Ecto neural progenitor cell (in vitro differentiated cells): ENCODE measurements at places on chromosomes 5 and 9.

- DNase-seq, result no peak
These were observed 62.1 kb downstream of the ZSWIM6 start for GRCh38 chr5:61394078-61394704.

- no peak for DNase-seq
These were observed 6.8 kb downstream of the UBE2R2 start for GRCh38 chr9:33823801-33824200.

GRCh38 chr5:181166812-181167733 lies 19.7 kb downstream of the OR2V2 start:
- no peak for DNase-seq

DNA sequence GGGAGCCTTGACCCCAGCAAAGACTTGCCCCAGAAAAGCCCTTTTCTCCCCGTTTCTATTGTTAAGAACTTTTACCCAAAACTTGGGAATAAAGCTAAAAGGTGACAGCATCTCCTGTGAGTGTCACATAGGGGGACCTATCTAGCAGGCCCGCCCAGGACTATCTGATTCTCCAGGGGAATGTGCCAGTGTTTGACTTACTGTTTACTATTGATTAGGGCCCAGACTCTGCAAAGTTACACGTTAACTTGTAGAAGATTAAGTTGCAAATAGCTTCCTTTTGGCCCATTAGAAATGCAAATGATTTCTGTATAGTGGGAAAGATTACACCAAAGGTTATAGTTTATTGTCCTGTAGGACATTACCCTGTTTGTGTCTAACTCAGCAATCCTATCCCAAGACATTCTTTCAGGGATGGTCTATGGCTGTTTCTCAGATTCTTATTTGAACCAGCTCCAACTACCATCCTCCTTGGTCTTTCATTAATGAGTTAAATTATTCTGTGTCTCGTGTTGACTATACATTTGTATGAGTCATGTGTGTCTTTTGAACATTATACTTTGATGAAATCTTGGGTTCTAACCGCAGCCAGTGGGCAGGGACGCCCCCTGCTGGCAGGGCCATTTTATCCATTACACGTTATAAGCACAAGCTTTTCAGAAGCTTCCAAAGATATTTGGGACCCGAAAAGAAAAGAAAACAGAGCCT lies 60.7 kb downstream of the HRH2 start:
- no peak for DNase-seq

DNA sequence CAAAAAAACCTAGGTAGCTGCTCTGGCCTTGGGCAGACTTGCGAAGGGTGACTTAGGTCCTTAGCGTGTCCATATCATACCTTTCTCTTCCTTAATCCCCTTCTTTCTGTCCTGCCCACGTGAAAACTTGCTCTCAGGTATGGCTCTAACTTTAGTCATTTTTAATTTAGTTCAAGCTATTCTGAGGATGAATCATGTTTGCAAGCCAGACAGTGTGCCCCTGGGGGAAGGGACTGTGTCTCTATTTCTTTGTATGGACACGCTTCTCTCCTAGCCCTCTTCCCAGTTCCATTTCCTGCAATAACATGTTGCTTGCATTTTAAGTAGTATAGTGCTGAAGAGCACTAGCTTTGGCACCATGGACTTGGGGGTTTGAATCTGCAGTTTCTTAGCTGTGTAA lies 120.6 kb downstream of the PTTG1 start:
- DNase-seq, result no peak

- no peak for DNase-seq
These were observed 181.3 kb upstream of the ELL2 start for GRCh38 chr5:96142786-96143434.

- no peak for DNase-seq
These were observed 10.2 kb downstream of the TJP2 start for GRCh38 chr9:69184266-69184665.

DNA sequence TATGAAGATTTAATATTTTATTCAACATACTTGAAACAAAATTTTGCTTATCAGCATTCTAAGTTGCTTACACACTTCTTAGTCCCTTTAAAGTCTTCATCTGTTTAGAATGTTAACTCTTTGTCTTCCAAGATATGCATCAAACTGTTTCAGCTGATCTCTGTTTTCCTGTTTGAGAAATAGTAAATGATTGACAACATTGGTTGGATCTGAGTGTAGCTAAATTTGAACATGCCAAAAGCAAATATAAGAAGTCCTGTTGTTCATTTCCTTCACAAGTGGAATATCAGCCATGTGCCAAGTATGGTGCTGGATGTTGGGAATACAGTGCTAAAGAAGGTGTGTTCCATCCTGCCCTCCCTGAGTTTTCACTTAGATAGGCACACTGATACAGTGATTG lies 430.4 kb downstream of the EBF1 start:
- DNase-seq, result no peak

DNA sequence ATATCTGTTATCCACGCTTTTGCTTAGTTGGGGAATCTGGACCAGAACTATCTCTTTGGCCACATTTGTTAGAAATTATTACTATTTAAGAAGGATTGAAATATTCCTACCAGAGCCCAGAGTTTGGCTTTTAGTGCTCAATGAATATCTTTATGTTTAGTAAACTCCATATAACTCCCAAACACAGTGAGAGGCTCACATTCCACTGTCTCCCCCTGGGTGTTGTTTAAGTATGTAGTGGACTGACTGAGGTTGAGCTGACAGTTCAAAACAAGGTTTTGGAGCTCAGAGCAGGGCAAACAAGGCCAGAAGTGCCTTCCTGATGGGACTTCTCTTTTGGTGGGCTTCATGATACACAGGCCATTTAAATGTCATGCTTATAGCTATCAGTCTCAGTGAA lies 216.0 kb downstream of the SMARCA2 start:
- no peak for DNase-seq

GRCh38 chr5:135999406-136000139 lies 29.2 kb upstream of the TGFBI start:
- no peak for DNase-seq

DNA sequence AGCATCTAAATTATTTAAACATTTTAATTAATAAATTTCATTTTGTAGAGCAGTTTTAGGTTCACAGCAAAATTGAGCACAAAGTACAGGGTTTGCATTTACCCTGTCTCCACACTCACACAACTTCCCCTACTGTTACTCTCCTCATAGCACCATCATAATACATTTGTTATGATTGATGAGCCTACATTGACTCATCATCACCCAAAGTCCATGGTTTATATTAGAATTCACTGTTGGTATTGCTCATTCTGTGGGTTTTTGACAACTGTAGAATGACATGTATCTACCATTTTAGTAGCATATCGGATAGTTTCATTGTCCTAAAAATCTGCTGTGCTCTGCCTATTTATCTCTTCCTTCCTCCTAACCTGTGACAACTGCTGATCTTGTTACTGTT lies 411.1 kb upstream of the MPDZ start:
- no peak for DNase-seq

GRCh38 chr9:116163293-116164055 lies 9.9 kb downstream of the PAPPA start:
- DNase-seq, result no peak

DNA sequence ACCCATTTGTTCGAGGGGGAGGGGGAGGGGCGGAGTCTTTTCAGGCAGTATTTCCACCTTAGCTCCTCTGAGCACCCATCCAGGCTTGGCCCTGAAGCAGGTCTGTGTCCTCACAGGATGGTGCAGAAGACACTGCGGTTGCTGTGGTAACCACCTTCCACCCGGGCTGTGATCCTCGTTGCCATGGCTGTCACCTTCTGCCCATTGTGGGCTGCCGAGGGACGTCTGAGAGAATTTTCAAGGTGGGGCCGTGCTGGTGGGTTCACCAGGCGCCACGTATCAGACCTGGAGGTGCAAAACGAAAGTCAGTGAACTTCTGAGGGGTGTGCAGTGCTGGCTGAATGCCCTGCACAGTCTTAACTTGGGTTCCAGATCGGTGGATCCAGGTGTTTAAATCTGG lies 26.7 kb downstream of the POLR1E start:
- no peak for DNase-seq

- no peak for DNase-seq
These were observed 80.9 kb downstream of the THBS4 start for GRCh38 chr5:80116000-80116399.

- no peak for DNase-seq
These were observed 182.2 kb upstream of the TNC start for GRCh38 chr9:115300116-115300515.

DNA sequence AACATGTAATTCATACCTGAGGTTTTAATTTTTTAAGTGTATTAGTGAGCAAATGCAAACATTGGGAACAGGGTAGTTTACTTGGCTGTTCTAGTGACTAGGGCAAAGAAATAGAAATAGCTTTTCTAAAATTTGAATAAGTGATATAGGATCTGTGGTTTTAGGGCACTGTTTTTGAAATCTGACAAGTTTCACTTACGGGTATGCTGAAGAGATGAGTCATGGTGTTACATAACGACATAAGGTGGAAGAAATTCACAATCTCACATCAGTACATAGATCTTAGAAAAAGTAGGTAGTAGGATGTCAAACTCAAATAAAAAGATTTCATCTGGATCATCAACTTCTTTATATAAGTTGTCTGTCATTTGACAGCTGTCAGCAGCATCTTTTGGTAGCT lies 772.3 kb downstream of the MAT2B start:
- DNase-seq, result no peak

- no peak for DNase-seq
These were observed 593.7 kb upstream of the KLF4 start for GRCh38 chr9:108083160-108083750.

DNA sequence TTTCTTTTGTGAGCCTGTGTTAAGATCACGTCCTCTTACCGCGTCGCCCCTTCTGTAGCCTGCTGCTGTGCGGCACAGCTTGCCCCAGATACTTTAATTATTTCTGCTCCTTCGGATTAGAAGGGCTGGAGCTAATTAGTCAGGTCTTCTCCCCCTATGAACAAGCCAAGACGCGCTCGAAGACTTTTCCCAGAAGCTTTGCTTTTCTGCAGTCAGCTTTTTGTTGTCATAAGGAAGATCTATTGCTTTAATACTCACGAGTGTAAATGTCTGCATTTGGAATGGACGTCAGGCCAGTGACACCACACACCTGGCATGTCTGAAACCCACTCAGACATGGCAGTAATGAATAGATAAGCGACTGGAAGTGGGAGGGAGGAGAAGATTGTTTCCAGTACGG lies 37.0 kb downstream of the PRUNE2 start:
- no peak for DNase-seq

DNA sequence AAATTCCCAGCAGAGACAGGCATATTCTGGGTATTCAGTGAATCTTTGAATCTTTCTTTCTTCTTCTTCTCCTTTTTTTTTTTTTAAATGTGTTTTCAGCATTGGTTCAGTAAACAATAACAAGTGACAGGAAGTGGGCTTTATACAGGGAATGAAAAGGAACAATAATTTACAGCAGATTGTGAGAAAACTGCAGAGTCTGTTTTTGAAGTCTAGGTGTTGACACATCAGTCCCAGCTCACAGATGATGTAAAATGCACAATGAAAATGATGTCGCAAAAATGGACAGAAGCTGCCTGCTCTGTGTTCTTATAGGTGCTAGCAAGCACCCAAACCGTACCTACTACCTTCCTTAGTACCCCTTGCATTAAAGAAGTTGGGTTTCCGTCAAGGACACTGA lies 38.8 kb downstream of the TNC start:
- no peak for DNase-seq

- no peak for DNase-seq
These were observed 2.3 kb upstream of the IL17B start for GRCh38 chr5:149381261-149381985.

GRCh38 chr9:99867968-99868367 lies 38.5 kb upstream of the STX17 start:
- DNase-seq, result no peak

- DNase-seq, result no peak
These were observed 126.4 kb downstream of the GAPVD1 start for GRCh38 chr9:125387861-125388524.

GRCh38 chr9:24901319-24901718 lies 355.6 kb upstream of the IZUMO3 start:
- DNase-seq, result no peak

GRCh38 chr5:79955941-79956670 lies 35.0 kb downstream of the MTX3 start:
- DNase-seq, result no peak

DNA sequence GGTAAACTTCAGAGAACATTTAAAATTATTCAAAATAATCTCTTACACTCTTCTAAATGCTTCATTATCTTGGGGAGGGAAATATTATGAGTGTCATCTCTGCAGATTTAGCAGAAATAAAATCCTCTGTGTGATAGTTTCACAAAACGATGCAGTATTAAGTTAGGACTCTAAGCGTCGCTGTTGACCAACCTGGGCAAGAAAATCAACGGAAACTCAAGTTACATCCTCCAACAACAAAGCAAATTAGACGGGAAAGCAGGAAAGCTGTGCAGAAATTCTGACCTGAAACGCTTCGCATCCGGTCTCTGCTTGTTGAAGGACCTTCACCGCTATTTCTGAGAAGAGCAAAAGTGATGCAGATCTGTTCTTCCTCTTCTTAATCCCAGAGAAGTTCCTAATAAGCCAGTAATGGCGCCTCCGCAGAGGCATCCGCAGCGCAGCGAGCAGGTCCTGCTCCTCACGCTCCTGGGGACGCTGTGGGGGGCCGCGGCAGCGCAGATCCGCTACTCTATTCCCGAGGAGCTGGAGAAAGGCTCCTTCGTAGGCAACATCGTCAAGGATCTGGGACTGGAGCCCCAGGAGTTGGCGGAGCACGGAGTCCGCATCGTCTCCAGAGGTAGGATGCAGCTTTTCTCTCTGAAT lies at the start of gene PCDHGA6:
TSS of gene PCDHGA6 (plus strand) at position 219 of the 645 bp plus-strand sequence. CDS start at position 412, 193 bp downstream.
- no peak for DNase-seq

- DNase-seq, result no peak
These were observed 129.7 kb upstream of the CHD1 start for GRCh38 chr5:99058466-99058865.

GRCh38 chr5:76403766-76404222 lies 709 bp downstream of the IQGAP2 start:
- DNase-seq, result peak; percentile 77

- no peak for DNase-seq
These were observed 2.1 kb upstream of the RFESD start for GRCh38 chr5:95644351-95645042.

- no peak for DNase-seq
These were observed 297.7 kb downstream of the ATPSCKMT start for GRCh38 chr5:9951865-9952516.

DNA sequence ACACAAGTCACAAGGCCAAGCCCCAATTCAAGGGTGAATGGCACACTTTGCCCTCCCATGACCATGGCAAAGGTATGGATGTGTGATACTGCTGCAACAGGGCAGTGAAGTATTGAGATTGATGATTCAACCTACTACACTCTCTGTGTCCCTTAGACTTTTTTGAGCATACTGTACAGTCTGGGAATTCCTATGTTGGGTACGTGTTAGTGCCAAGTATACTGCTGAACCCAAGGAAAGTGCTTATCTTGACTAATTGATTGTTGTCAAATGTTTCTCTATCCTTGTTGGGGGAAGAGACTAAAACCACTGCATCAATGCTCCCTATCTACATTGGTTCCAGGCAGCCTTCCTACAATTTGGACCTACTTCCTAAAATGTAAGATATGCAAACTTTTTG lies 93.7 kb downstream of the NDFIP1 start:
- DNase-seq, result no peak
